ENCODE measurements at places on chromosomes 6 and 20. TPM values are rescaled to one million over a fixed set of nuclear protein-coding genes. Genes with fewer than 3 reads are reported as not detected.
A peak's percentile ranks its signal among the peaks of the same experiment; 100 is the strongest.

- no peaks in the 10 kb centered on the region for H3K27me3 ChIP-seq
- H3K36me3 ChIP-seq: peaks cover 33% of the 10 kb centered on the region
- H3K4me1 ChIP-seq: peaks cover 52% of the 10 kb centered on the region
- H3K27ac ChIP-seq: peak overlapping the region; percentile 94
- no peak for DNase-seq
Observed at GRCh38 chr20:2652724-2653555, 508 bp downstream of the NOP56 start.

DNA sequence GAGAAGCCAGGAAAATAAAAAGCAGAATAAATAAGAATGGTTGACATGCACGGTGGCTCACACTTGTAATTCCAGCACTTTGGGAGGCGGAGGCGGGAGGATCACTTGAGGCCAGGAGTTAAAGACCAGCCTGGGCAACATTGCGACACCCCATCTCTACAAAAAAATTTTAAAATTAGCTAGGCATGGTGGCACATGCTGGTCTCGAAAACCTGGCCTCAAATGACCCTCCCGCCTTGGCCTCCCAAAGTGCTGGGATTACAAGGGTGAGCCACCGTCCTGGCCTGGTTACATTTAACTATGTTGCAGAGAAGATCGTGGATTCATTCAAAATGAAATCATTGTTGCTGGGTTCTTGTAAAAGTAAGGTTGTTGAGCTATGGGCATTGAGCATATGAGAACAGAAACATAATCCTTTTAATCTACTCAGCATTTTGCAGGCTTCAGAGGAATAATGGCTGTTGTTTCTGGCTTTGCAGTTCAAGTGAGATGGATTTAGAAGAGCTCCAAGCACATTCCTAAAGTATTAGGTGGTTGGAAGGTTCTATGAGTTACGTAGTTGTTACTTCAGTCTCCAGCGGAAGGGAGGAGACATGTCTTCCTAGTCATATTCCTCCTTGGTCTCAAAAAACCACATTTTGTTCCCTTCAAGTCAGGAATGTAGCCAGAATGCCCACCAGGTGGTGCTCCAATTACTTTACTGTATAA, 45.6 kb upstream of the RAB23 start:
- H3K4me3 ChIP-seq: no peak overlapping the region
- H3K4me1 ChIP-seq: peaks cover 26% of the 10 kb centered on the region
- peaks cover 17% of the 10 kb centered on the region for H3K27me3 ChIP-seq
- DNase-seq: peak; percentile 6

- no peak for DNase-seq
- H3K36me3 ChIP-seq: no peaks in the 10 kb centered on the region
- no peak overlapping the region for H3K4me3 ChIP-seq
- no peak overlapping the region for H3K27ac ChIP-seq
Observed at GRCh38 chr6:3609388-3609787, 142.1 kb downstream of the PXDC1 start.

GRCh38 chr6:16547587-16547986, 213.7 kb downstream of the ATXN1 start:
- DNase-seq: no peak
- H3K27ac ChIP-seq: no peak overlapping the region
- peaks cover 14% of the 10 kb centered on the region for H3K4me1 ChIP-seq
- H3K36me3 ChIP-seq: peaks cover 3% of the 10 kb centered on the region

DNA sequence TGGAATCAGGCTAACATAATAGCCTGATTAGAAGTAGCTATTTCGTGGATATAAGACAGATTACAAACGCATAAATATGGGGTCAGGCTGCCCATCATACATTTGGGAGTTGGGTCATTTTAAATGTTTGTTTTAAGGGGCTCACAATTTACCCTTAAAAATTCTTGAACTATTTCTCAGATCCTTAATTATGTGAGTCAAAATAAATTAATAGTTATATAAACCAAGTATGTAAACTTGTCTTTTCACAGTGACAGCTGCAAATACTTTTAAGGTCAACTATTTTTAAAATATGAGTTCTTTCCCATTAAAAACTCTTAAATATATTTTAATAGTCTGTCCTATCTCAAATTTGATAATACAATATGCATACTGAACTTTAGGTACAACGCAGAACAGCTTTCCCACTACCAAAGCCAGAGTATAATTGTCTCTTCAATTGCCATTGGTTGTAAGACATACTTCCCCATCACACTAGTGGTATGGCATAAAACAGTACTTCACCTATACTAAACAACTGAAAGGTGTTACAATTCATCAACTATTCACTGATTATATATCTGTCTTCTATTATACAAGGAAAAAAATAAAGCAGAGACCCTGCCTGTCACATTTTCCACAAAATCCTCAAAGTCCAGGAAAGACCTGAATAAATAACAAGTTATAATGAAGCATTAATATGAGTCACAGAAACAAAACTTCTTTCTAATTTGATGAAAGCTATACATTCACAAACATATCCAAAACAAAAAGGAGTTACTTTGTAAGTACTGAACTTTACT, 80.8 kb upstream of the COL21A1 start:
- no peaks in the 10 kb centered on the region for H3K27me3 ChIP-seq
- H3K4me3 ChIP-seq: no peak overlapping the region
- H3K4me1 ChIP-seq: no peaks in the 10 kb centered on the region
- peak overlapping the region; percentile 24 for H3K27ac ChIP-seq
- no peak for DNase-seq

DNA sequence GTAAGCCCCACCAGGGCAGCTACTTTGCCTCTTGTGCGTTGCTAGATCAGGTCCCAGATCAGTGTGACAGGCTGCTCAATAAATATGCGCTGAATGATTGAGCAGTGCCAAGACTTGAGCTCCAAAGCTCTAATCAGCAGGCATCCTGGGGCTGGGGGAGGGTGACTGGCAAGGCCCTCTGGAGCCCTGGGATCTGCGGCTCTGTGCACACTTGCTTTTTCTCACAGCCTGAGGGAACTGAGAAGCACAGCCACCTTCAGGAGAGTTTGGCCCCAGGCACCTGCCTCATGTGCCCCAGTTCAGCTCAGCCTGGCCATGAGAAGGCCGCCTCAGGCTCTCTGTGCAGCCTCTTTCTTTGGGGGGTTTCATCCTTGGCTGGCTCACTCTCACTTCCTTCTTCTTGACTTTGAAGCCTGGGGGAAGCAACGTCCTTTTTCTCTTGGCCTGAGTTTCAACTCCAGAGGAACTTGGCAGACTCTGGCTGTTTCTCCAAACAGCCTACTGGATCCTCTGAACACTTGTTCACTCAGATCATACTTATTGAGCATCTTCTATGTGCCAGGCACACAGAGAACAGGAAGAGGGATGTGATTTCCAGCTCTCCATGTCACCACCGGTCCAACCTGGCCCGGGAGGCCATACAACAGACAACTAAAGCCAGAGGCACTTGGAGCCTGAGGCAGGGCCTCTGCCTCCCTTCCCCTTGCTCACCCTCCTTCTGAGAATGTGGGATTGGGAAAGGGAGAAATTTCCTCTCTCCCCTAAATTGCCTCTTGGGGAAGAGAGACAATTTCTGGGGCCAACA, 114.0 kb downstream of the VEGFA start:
- H3K27me3 ChIP-seq: no peaks in the 10 kb centered on the region
- H3K36me3 ChIP-seq: no peaks in the 10 kb centered on the region
- DNase-seq: no peak
- H3K27ac ChIP-seq: no peak overlapping the region

- peak overlapping the region; percentile 100 for H3K4me3 ChIP-seq
- H3K4me1 ChIP-seq: peaks cover 45% of the 10 kb centered on the region
- no peak for DNase-seq
- H3K27me3 ChIP-seq: no peaks in the 10 kb centered on the region
- H3K27ac ChIP-seq: peak overlapping the region; percentile 99
Observed at GRCh38 chr6:155313602-155314091, 637 bp downstream of the TFB1M start.

- H3K27me3 ChIP-seq: peaks cover 9% of the 10 kb centered on the region
- peaks cover 2% of the 10 kb centered on the region for H3K36me3 ChIP-seq
- H3K4me1 ChIP-seq: peaks cover 25% of the 10 kb centered on the region
- H3K4me3 ChIP-seq: peak overlapping the region; percentile 89
- DNase-seq: no peak
Observed at GRCh38 chr6:160519603-160520042, 144.5 kb downstream of the LPA start.

DNA sequence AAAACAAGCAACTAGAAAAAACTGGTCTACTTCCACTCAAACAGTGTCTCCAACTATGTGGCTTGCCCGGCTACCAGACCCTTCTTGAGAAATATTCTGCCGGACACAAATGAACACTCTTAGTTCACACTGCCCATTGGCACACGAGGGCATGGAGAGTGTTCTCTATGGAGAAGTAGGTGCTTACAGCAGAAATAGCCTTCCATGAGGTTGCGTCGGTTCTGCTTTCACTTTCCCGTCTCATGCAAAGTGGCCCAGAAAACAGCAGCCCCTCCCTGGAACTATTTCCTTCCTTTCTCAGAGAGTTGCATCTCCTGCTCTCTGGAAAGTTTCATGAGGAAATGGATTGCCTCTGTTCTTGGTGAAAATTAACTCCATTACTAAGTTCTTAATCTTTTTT, 9.5 kb upstream of the HLA-DOA start:
- H3K27me3 ChIP-seq: peaks cover 8% of the 10 kb centered on the region
- H3K36me3 ChIP-seq: no peaks in the 10 kb centered on the region

GRCh38 chr6:5638666-5639065, 368.1 kb downstream of the NRN1 start:
- no peaks in the 10 kb centered on the region for H3K4me1 ChIP-seq
- H3K27ac ChIP-seq: no peak overlapping the region
- no peak for DNase-seq
- no peaks in the 10 kb centered on the region for H3K27me3 ChIP-seq
- H3K4me3 ChIP-seq: no peak overlapping the region

GRCh38 chr6:31609519-31610406, 5.3 kb upstream of the AIF1 start:
- H3K27ac ChIP-seq: no peak overlapping the region
- peaks cover 2% of the 10 kb centered on the region for H3K4me1 ChIP-seq
- H3K36me3 ChIP-seq: no peaks in the 10 kb centered on the region
- no peak for DNase-seq
- no peak overlapping the region for H3K4me3 ChIP-seq
- H3K27me3 ChIP-seq: no peaks in the 10 kb centered on the region

DNA sequence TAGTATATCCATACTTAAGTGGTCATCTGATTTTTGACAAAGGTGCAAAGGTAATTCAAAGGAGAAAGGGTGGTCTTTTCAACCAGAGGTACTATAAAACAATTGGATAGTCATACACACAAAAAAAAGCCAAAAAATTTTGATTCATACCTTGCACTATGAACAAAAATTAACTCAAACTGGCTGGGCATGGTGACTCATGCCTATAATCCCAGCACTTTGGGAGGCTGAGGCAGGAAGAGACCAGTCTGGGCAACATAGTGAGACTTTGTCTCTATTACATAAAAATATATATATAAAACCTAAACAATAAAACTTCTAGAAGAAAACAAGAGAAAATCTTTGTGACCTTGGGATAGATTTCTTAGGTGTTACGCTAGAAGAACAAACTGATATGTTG, 43.8 kb upstream of the ADIG start:
- no peaks in the 10 kb centered on the region for H3K4me1 ChIP-seq
- H3K36me3 ChIP-seq: peaks cover 12% of the 10 kb centered on the region
- H3K4me3 ChIP-seq: no peak overlapping the region

DNA sequence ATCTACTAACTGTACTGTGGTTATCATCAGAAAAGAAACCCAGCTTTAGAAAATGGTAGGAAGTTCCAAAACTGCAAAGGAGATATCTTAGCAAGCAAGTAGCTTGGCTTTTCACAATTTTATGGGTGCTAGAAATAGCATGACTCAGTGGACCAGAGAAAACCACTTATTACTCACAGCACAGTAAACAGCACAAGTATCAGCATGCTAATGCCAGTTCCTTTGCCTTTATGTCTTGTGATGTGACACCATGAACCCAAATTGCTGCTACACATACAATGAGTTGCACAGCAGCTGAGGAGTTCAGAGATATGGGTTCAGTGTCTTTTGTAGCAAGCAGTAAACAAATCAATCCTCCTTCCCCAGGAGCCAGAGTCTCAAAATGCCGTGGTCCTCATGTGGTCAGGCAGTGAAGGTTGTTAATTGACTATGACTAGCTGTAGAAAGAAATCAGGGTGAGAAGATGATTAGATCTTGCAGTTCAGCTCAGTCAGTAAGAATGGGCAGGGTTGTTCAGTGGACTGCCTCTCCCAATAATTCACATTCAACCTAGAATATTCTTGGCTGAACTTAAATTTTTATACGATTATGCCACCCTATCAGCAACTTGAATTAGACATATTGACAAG, 73.3 kb downstream of the OPRM1 start:
- H3K27me3 ChIP-seq: peaks cover 12% of the 10 kb centered on the region
- no peak for DNase-seq
- H3K4me1 ChIP-seq: no peaks in the 10 kb centered on the region
- H3K4me3 ChIP-seq: no peak overlapping the region

TFAP2A gene
- 0.35 TPM for total RNA-seq

PRR18 gene
- total RNA-seq: not detected

SLX4IP gene
- 10.9 TPM for total RNA-seq
